ENCODE measurements at places on chromosomes 3 and 15.
A peak's percentile ranks its signal among the peaks of the same experiment; 100 is the strongest.

- DNase-seq: peak; percentile 69
These were observed 62.1 kb downstream of the PRICKLE2 start for GRCh38 chr3:64163019-64163754.

- no peak for DNase-seq
These were observed 20.4 kb downstream of the TMEM43 start for GRCh38 chr3:14145236-14145635.

GRCh38 chr15:27182561-27183110 is 211.7 kb downstream of the GABRG3 start:
- DNase-seq: no peak

- DNase-seq: peak; percentile 5
These were observed 82.8 kb downstream of the PPARG start for GRCh38 chr3:12371525-12372140.

DNA sequence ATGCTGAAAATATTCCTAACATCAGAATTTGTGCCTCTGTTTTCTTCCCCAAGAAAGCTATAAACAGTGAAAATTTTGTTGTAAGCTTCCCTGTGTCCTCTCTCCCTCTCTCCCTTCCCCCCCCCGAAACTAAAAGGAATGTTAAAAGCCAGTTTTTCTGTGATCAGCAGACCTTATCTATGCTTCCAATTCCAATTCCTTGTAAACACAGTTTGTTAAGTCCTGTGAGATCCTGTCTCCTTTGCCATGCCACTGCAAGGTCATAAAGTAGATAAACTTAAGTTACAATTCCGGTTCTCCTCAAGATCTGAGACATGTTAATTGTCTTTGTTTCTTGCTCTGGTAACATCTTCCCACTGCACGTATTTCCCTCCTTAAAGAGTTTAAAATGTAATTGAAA is 42.9 kb upstream of the DHX36 start:
- no peak for DNase-seq

- no peak for DNase-seq
These were observed 97.6 kb upstream of the STRIT1 start for GRCh38 chr3:155391104-155391503.

DNA sequence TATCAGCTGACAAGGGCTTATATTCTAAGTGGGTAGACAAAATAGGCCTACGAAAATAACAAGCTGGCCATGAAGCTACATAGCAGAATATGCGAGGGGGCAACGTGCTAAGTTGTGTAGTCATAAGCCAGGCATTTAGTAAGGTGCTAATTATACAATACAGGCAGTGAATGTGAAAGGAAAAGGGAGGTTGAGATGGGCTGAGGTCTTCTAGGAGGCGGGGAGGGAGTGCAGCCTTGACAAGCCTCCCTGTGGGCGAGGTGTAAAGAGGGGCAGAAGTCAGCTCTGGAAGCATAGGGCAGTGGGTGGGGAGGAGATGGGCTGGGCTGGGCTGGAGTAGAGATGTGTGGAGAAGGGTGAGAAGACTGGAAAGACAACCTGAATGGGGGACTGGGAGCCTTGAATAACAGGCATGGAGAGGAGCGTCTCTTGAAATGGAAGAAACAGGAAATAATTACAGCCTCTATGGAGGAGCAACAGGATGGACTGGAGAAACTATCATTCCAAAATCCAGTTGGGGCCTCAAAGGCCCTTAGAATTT is 1.2 kb downstream of the TIGIT start:
- no peak for DNase-seq

DNA sequence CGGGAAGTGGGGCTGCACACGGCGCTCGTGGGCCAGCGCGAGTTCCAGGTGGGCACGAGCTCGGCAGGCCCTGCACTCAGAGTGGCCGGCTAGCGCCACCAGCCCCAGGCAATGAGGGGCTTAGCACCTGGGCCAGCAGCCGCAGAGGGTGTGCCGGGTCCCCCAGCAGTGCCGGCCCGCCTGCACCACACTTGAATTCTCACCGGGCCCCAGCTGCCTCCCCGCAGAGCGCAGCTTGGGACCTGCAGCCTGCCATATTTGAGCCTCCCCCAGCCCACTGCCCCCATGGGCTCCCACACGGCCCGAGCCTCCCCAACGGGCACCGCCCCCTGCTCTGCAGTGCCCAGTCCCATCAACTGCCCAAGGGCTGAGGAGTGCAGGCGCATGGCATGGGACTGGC is 87.5 kb downstream of the CHCHD4 start:
- no peak for DNase-seq

DNA sequence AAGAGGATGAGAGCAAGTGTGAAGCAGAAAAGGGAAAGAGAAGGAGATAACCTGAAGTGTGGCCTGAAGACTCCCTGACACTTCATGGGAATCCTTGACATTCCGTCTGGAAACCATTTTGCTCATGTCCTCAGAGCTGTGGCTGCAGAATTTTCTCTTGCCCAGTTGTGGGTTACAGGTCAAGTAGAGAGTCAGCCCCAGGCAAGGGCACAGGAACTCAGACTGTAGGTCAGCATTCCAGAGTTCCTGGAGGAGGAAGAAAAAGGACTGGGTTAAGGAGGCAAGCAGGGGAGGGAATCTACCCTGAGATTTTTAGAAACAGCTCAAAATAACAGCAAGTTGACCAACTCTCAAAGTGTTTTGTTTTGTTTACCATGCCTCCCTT is 4.1 kb upstream of the THSD4 start:
- DNase-seq: no peak

GRCh38 chr15:51386029-51386428 is 44.6 kb downstream of the GLDN start:
- no peak for DNase-seq

- DNase-seq: peak; percentile 51
These were observed 216.8 kb downstream of the VGLL3 start for GRCh38 chr3:86774082-86774691.

DNA sequence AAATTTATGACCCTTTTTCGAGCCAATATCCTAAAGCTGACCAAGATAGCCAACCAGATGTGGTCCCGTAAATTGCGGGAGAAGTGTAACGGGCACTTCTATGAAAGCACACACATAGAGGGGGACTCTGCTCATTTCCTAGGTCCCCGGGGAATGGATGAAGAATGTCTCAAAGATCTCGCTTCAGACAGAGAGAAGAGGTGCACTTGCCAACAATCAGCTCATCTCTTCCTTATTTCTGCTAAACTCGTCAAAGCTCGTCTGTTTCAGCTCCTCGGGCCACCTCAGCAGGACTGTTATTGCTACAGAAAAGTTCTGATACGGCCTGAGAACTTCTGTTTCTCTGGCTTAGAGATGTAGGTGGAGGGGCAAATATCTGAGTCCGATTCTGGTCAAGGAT is 71.8 kb downstream of the TM2D3 start:
- no peak for DNase-seq

DNA sequence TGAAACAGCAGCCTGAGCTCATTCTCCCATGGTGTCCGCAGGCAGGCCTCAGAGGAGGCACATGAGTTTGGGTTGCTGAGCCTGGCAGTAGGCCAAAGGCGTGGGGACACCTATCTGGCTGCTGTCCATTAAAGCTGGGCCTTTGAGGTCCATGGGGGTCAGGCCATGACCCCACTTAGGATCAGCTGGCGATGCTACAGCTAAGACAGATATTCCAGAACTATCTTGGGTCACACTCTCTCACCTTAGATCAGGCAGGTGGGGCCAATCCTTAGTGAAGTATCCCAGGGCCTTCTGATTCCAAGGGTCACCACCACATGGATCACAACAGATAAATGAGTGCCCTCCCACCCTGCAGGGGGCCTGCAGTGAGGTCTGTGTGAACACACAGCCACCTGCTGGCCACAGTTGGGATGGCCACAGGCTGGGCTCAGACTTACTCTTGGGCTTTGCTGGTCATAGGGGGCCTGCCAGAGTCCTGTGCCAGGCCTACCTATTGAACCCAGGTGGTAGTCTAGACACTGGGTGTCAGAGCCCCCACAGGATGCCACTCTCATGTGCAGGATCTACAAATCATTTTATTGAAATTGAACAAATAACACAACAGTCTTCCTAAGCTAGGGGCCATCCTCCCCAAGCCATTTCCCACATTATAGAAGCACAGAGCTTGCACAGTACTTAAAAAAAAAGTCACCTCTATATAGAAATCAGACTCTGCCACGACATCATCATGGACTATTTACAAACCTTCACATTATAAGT is 2.0 kb upstream of the HYAL2 start:
- DNase-seq: peak; percentile 49

DNA sequence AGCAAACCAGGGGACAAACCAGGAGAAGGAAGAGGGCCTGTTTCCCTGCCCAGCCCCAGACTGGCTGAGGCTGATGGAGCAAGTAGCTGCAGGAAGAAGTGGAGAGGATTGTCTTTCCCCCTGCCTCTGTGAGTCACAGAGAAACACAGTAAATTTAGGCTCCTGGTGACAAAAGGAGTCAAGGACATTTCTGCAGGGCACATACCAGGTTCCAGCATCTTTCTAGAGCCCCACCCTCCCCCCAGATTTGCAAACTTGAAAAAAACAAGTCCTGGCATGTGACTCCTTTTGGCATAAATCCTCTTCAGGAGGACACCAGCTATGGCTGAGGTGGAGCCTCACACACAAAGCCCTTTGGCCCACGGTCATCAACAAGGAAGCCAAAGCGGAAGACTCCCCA is 17.8 kb downstream of the PLD1 start:
- DNase-seq: peak; percentile 51

DNA sequence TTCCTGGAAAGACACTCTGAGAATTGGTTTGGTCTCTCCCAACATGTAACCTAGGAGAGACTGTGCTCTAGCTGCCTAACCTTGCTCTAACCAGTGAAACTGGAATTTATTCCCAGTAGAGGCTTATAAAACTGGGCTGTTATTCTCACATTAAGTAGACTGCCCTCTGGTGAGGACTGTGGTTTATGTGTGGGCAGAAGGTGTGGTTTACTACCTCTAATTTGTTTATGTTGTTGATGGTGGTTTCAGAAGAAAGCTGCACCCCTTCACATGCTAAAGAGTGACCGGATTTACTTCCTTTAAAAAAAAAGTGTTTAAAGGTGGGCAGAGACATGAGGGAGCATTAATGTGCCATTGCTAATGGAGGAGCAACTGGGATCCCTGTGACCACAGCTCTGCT is 273.2 kb downstream of the MECOM start:
- DNase-seq: peak; percentile 62

- peak; percentile 34 for DNase-seq
These were observed 641 bp downstream of the OPA1 start for GRCh38 chr3:193593668-193594030.

DNA sequence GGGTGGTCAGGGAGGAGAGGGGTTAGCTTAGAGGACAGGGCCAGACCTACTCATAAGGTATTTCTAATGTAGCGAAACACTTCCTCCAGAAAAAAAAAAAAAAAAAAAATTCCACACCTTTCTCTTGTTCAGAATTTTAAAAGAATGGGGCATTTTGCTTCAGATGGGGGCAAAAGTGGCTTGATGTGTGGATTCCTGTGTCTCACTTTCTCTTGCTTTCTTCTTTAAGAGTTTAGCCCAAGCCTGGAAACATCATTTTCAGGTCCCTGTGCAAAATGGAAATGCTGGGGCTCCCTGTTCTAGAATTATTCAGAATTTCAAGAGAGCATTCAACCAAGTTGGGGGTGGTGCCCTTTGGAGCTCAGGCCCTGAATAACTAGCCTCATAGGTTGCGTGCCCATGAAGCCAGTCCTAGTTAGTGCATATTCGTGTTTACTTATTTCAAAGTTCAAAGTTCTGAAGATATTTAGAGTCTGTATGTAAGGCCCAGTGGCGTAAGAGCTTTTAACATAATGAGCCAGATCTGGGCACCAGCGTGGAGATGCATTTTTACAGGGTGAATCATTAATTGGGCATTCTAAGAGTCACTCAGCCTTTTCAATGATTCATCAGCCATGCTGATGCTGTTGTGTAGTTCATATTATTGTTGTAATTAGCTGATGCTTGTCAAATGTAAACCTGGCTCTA is 104.5 kb downstream of the RPLP1 start:
- DNase-seq: peak; percentile 95

- DNase-seq: peak; percentile 31
These were observed 38.3 kb downstream of the SCAPER start for GRCh38 chr15:76866716-76867321.

GRCh38 chr15:96038650-96039049 is 291.9 kb upstream of the NR2F2 start:
- no peak for DNase-seq

DNA sequence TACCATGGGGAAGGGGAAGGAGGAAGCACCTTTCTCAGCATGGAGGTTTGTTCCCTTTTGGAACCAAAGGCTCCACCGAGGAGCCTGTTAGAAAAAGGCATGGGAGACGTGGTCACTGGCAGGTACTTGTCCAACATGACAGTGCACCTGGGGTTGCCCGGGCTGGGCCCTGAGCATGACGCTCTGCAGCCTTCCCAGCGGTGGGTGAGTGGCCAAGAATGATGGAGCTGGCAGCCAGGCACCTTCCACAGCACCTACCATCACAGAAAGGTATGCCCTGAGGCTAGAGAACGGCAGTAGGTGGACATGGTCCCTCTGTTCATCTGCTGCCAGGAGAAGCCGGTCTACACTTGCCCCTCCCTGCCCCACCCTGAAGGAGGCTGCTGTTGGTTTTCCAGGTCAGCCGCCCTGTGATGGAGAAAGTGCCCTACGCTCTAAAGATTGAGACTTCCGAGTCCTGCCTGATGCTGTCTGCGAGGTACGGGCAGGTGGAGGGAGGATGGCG is 29.0 kb upstream of the NR2C2 start:
- DNase-seq: no peak

GRCh38 chr15:88918738-88919137 is 5.6 kb upstream of the MFGE8 start:
- DNase-seq: peak; percentile 99

GRCh38 chr3:103684904-103685303 is 1250.1 kb downstream of the ZPLD1 start:
- no peak for DNase-seq

GRCh38 chr15:75673426-75674235 is 25.9 kb downstream of the SNX33 start:
- DNase-seq: peak; percentile 63

DNA sequence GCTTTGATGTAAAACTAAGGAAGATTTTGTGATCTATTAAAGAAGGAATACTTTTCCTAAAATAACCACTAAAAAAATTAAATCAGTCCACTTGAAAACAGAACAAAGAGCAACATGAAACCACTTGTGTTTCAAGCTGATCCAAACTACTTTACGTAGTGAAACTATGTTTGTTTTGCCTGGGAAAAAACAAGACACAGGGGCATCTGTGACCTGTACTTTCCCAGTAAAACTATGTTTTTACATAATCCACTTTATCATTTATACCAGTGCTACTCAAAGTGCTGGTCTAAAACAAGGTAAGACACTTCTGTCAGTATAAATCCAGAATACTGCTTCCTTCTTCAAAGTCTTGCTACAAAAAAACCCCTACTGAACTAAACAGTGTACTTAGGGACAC is 56.7 kb downstream of the SPG11 start:
- DNase-seq: no peak

GRCh38 chr3:126491221-126492013 is 15.7 kb upstream of the ZXDC start:
- no peak for DNase-seq

DNA sequence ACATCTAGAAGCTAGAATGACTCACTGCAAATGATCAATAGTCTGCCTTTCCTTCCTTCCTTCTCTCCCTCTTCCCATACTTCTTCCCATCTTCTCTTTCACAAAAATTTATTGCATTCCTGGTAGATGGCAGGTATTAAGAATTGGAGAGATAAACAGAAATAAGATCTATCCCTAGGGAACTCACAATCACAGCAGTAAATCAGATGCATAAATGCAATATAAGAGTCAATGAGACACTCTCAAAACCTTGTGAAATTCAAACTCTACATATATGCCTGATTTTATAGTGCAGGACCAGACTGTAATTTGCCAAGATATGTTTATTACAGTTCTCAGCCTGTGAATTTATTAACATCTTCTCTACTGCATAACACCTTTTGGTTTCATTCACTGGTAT is 78.3 kb upstream of the ARL6 start:
- DNase-seq: no peak

All from bronchial epithelial cell (primary cell).